Left cardiac atrium (tissue), 4 donors: ENCODE measurements at places on chromosomes 7 and 10. TPM values are rescaled to one million over a fixed set of nuclear protein-coding genes. Genes with fewer than 3 reads are reported as not detected.

DNA sequence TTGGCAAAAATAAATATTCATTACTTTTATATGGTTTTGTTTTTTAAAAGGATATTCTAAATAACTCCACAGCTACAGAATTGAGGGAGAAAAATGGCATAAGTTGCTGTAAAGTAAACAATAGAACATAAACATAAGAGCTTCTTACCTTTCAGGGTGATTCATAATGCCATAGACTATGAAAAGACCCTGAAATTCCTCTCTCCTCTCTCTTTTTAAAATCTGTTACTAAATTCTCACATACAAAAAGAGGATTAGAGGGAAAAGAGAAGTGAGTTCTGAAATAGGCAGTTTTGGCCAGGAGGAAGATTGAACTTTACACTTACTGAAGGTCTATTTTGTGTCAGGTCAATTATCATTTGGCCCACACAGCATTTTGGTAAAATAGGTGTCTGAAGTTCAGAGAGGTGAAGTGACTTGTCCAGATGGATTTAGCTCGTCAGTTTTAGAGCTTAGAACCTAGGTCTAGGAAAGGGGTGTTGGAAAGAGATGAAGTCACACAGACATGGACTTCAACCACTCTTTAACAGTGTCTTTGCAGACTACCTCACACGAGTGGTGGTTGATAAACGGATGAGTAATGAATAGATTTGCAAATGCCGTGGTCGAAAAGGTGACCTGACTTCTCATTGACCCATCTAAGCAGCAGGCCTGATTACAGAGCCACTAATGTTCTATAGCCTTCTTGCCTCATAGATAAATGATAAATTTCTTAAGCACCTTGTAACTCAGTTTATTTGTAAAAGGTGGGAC lies 190.6 kb upstream of the CCDC6 start:
- no peak for DNase-seq

DNA sequence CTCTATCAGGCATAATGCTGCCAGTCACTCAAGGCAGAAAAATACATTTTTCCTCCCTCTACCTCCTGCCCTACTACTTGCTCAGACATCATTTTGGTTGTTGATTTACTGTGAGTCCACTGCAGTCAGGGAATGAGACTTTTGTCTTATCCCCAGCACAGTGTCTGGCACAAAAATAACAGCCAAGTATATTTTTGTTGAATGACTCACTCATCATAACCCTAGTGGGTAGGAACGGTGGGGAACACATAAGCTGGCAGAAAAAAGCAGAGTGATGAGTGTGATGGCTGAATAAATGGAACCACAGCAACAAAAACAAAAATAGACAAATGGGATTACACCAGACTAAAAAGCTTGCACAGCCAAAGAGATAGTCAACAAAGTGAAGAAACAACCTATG lies 65.8 kb upstream of the LAMB4 start:
- DNase-seq, result no peak

- no peak for DNase-seq
These were observed 69.8 kb upstream of the STEAP1B start for GRCh38 chr7:22569586-22570321.

- DNase-seq, result peak; percentile 8
These were observed 54.9 kb upstream of the DPYSL4 start for GRCh38 chr10:132131581-132132420.

- no peak for DNase-seq
These were observed 297.5 kb upstream of the NRP1 start for GRCh38 chr10:33631991-33632390.

GRCh38 chr7:155660059-155660757 lies 15.7 kb downstream of the RBM33 start:
- DNase-seq, result no peak

GRCh38 chr7:106419455-106420182 lies 134.8 kb upstream of the NAMPT start:
- DNase-seq, result no peak

DNA sequence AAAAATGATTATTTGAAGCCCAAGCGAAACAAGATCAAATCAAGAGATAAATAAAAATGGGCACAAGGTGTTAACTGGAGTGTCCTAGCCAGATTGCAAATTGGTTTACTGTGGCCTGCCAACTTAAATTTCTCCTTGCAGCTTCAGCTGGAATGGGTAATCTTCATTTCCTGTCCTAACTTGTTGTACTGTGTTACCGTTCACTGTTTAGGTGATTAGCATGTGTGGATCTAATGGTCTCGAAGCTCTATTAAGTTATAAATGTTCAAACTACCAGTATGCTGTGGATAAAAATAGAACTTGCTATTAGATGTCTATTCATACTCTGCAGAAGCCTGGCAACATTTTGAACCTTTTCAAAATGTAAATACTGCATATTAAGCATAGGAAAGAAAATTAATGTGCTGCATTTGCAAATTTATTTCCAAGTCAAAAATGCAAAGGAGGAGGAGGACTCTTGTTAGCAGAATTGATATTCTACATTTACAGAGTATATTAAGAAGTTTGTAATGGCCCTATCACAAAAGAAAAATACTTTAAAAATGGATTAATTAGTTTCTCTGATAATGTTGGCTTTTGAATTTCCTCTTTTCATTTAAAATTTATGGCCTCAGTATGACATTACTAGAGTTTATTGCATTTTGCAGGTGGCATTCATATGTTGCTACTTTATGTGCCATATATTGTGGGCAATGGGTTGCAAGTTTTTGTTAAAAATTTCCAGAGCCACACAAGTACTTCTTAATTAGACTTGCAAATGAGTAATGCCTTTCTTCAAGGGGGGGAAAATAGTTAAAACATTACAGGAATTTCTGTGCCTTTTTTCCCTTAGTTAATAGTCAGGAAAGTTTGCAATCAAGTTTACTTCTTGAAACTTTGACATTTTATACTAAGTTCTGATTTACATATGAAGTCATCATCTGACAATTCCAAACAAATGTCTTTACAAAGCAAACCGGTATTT lies 92.1 kb downstream of the CABCOCO1 start:
- DNase-seq, result no peak

- no peak for DNase-seq
These were observed 355.5 kb downstream of the GLRX3 start for GRCh38 chr10:130491693-130492050.

GRCh38 chr7:23964715-23965114 lies 254.7 kb downstream of the STK31 start:
- DNase-seq, result no peak

GRCh38 chr10:132615341-132616169 lies 78.0 kb downstream of the INPP5A start:
- no peak for DNase-seq

DNA sequence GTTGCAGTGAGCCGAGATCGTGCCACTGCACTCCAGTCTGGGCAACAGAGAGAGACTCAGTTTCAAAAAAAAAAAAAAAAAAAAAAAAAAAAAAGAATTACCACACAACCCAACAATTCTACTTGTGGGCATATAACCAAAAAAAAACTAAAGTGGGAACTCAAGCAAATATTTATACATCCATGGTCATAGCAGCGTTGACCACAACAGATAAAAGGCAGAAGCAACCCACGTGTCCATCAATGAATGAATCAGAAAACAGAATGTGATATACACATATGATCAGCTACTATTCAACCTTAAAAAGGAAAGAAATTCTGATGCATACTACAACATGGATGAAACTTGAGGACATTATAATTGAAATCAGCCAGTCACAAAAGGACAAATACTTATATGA lies 179.3 kb upstream of the NEBL start:
- no peak for DNase-seq

- DNase-seq, result no peak
These were observed 31.1 kb downstream of the NUB1 start for GRCh38 chr7:151372612-151373265.

- no peak for DNase-seq
These were observed 21.5 kb upstream of the GRIFIN start for GRCh38 chr7:2497500-2498336.

Gene HTR5A
- total RNA-seq, result not detected

Gene SUV39H2
- total RNA-seq, result 6.4 TPM

Gene CEP55
- total RNA-seq, result 1.7 TPM

Gene SPOCK2
- 9.8 TPM for total RNA-seq

Gene SH2D4B
- total RNA-seq, result not detected

Gene TASOR2
- 49.2 TPM for total RNA-seq
